ENCODE measurements at places on chromosomes 1 and 21. TPM values are rescaled to one million over a fixed set of nuclear protein-coding genes. Genes with fewer than 3 reads are reported as not detected.

DNA sequence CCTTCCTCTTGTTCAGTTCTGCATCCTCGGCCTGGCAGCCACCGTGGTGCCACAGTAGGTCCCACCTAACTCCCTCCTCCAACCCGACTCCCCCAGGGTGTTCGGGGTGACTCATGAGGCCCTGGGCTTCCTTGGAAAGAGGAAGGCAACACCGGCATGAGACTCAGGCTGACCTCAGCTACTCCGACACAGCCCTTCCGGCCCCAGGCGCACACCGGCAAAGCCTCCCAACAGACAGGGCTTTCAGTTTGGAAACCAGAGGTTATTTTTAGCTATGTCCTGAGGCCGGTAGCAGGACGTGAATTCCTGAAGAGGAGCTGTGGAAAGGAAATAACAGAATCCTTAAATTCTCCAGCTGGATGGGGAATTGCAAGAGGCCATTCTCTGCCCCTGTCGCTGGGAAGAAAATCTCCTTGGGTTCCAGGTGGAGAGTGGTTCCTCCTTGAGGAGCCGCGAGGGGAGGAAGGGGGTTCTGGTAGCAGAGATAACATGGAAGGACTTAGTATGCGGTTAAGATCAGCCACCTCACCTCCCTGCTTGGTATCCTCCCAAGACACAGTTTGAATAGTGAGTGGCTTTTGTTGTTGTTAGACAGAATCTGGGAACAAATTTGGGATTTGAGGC, 24.4 kb downstream of the PLXNA2 start:
- peak; percentile 79 for DNase-seq

DNA sequence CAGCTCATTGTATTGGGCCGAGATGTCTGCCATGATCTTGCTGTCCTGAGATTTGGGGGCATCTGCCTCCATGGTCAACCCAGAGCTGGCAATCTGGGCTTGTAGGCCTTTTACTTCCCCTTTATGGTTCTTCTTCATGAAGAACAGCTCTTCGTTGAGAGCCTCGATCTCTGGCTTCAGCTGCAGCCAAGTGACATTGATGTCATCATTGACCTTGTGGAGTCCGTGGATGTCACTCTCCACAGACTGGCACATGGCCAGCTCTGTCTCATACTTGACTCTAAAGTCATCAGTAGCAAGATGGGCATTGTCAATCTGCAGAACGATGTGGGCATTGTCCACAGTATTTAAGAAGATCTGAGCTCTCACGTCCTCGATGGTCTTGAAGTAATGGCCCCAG, 29.2 kb downstream of the RAP1A start:
- no peak for DNase-seq

GRCh38 chr1:39047374-39048229, 21.5 kb downstream of the NDUFS5 start:
- no peak for DNase-seq

DNA sequence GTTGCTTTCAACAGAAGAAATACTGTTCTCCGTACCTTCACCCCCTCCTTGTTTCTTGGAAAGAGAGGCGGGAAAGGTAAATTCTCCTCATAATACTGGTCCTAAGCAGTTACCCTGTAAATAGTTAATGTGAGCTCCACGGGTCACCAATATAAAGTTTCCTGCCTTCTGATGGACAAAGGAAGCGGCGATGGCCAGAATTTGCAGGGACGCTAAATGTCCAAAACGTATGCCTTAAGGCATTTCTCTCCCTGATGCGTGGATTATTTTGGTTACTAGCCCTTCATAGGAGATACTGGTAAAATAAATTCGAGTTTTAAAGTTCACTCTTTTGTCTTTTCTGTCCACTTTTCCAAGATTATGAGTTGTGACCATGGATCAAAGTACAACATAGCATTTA, 898 bp upstream of the PTGS2 start:
- no peak for DNase-seq

- no peak for DNase-seq
Measured at GRCh38 chr21:33825915-33826314, 89.7 kb downstream of the ATP5PO start.

- no peak for DNase-seq
Measured at GRCh38 chr1:1599935-1600860, at the start of gene FNDC10. Gene FNDC10, minus strand, starts transcription at chr1:1600135. Its CDS starts 120 bp downstream, at chr1:1600015.

DNA sequence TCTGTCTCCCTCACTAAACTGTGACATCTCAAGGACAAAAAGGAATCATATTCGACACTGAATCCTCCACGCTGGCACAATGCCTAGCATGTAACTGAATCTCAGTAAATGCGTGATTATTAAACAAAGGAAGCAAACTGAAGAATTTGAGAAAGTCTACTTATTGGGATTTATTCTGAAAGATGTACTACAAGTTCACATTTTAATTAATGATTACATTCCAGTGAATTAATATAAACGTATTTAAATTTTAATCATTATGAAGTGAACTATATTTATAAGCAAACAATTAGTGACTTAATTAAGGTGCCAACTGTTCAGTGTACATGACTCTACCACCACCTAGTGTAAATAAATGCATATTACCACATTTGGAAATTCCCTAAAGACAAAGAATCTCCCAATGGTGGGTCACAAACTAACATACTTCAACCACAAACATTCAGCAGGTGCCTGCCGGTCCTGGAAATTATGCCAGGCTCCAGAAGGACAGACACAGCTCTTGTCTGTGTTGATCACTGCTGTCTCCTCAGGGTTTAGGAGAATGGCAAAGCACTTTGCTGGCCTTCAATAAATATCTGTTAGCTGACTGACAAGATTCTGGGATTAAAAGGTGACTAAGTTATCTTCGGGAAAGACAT, 56.3 kb downstream of the SMYD3 start:
- DNase-seq = no peak

DNA sequence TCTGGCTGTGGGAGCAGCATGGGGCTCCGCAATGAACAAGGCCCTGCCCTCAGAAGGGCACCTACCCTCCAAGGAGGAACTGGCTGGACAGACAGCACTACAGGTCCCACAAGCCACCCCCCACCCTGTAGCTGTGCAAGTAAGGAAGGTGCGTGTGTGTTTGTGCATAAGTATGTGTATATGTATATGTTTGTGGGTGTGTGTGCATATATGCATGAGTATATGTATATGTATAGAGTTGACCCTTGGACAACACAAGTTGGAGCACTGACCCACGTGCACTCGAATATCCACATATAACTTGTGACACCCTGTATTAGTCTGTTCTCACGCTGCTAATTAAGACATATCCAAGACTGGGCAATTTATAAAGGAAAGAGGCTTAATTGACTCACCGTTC, 22.6 kb upstream of the TENT5C start:
- DNase-seq = peak; percentile 28

DNA sequence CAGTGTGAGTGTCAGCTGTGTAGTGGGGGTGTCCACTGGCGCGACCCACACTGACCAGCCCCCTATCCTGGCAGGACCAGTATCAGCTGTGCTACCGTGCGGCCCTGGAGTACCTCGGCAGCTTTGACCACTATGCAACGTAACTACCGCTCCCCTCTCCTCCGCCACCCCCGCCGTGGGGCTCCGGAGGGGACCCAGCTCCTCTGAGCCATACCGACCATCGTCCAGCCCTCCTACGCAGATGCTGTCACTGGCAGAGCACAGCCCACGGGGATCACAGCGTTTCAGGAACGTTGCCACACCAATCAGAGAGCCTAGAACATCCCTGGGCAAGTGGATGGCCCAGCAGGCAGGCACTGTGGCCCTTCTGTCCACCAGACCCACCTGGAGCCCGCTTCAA, 28.1 kb upstream of the KDM4A start:
- DNase-seq = no peak

- no peak for DNase-seq
Measured at GRCh38 chr1:206678490-206678889, 6.2 kb upstream of the MAPKAPK2 start.

Gene ANGPTL3
- total RNA-seq = not detected

DNA sequence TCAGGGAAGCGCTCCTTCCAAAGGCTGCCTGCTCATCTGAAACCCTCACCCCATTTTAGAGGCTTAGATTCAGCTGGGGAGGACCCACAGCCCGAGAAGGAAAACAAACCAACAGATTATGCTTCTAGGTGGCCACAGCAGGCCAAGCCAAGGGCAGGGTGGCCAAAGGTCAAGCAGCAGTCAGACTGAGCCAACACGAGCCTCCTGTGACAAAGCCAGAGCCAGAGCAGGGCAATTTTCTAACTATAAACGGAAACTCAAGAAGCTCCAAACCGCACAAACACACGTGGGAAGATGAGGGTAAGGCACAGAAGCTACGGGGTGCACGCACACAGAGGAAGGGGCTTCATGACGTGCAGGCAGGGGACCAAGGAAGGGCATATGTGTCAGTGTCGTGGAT, 64.1 kb downstream of the PLEKHA6 start:
- no peak for DNase-seq

DNA sequence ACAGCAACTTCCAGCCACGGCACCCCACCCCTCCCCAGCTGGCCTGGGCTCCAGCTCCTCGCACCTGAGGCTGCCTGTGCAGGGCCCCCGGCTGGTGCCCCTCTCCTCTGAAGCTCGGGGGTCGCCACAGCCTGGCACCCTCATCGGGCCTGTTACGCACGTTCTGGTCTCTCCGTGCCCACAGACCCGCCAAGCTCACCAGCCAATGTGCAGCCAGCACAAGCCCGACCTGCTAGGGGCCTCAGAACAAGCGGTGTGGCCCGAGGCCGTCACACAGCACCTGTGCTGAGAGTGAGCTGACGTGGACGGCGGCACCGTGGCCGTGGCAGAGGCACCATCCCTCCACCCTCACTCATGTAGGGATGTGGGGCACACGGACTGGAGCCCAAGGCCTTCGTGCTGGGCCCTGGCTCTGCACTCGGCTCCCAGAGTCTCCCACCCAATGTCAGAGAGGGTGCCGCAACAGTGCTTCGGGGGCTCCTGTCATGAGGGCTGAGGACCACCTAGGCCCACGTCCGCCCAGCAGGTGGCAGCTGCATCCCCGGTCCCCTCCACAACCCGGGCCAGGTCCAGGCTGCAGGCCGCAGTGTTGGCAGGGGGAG, 4.4 kb upstream of the SAMD11 start:
- no peak for DNase-seq

GRCh38 chr1:151546011-151546925, 6.2 kb downstream of the TUFT1 start:
- no peak for DNase-seq

Gene DIO1
- total RNA-seq = not detected

DNA sequence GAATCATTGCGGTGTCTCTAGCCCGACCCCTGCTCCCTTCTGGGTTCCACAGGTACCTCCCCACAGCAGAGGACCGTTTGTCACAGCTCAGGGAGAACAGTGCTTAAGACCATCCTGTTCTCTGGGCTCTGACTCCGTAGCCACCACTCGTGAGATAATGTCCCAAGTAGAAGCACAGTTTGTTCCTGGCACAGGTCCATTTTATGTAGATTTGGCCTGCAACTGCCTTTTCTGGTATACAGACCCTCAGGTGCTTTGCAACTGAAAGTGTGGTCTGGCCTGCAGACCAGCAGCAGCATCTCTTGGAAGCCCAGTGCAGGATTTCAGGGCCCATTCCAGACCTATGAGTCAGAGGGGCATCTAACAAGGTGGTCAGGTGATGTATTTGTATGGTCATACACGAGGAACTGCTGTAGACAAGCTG, 28.4 kb upstream of the TMEM125 start:
- no peak for DNase-seq

Gene GOLT1A
- total RNA-seq = 22.4 TPM

Gene ADAM30
- total RNA-seq = not detected

GRCh38 chr1:85847356-85847755, 139.1 kb upstream of the ZNHIT6 start:
- no peak for DNase-seq

DNA sequence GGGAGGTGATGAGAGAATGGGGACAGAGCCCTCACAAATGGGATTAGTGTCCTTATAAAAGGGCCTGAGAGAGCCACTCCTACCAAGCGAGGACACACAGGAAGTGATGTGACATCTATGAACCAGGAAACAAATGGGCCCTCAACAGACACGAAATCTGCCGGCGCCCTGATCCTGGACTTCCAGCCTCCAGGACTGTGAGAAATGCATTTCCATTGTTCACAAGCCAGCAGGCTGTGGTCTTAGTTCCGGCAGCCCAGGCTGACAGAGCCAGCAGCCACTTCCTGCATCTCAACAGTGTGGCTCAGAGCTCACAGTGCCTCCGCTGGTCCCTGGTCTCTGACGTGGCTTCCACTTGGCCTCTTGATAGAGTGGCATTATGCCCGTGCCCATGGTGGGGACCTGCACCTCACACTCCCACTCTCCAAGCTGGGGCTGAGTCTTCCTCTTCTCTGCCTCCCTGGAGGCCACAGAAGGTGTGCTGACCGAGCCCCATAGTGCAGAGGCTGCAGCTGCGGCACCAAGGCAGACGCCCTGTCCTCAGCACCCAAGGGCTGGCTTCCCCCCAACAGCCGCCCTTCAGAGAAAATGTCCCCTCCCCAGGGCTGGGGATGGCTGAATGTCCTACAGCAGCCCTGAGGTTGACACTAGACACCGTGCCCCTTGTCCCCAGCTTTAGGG, 44.9 kb downstream of the ACOT7 start:
- DNase-seq = no peak

Gene CD2
- 11.4 TPM for total RNA-seq

Gene TTC24
- not detected for total RNA-seq

Gene ATP1A4
- total RNA-seq = 0.96 TPM

DNA sequence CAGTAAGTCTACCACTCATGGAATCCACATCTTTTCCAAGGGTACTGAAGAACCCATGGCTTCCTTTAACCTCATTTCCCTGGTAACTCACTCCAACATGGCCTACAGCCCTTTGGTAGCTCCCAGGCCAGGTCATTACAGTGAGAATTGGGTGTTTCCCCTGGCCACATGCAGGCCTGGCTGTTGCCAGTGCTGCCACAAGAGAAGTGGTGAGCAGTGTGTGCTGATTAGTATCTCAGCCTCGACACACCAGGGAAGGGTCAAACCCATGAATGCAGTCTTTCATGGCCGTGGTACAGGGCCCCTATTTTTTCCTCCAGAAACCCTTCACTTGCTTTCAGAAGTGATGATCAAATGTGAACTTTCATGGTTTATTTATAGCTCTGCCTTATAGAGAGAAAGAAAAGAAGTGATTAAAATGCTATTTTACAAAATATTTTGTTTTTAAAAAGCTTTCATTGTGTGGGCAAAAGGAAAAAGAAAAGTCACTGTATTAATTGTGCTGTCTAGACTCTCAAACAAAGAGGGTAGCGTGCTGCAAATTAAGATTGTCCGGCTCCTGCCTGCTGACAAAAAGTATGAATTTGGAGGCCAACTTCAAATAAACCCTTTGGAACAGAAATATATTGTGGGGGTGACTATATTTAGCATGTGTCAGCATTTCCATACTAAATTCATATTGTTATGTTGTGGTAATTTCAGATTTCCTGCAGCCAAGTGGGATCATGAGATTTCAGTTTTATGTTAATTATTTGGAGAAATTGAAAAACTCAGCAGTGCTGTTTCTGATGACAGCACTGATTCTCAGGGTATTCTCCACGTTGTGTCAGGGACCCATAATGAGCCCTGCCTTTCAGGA, 62.0 kb upstream of the HOOK1 start:
- DNase-seq = no peak

GRCh38 chr1:207336559-207337467, 15.3 kb downstream of the CD55 start:
- DNase-seq = no peak

- DNase-seq = no peak
Measured at GRCh38 chr1:181557313-181557712, 74.0 kb downstream of the CACNA1E start.

Gene PLEKHN1
- 2.1 TPM for total RNA-seq
